Activated naive CD4-positive, alpha-beta T cell (primary cell): ENCODE measurements at places on chromosomes 11 and 22.
A peak's percentile ranks its signal among the peaks of the same experiment; 100 is the strongest.

GRCh38 chr11:90895850-90896249 lies 673.0 kb upstream of the CHORDC1 start:
- DNase-seq, result no peak

DNA sequence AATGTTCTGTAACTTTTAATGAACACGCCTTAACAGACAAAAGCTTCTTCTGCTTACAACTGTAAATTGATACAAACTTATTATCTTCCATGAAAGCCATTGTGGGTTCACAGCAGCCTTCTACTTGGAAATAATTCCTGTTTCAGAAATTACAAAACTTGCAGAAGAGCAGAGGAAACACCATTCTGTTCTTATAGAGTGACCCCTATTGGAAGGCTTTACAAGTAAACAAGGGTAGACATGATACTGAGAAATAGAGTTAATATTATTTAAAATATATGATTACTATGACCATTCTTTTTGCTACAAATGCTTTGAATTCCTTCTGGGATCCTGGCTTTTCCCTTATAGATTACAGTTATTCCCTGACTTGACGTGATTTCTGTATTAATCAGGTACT lies 32.4 kb upstream of the KCNA4 start:
- DNase-seq, result no peak

DNA sequence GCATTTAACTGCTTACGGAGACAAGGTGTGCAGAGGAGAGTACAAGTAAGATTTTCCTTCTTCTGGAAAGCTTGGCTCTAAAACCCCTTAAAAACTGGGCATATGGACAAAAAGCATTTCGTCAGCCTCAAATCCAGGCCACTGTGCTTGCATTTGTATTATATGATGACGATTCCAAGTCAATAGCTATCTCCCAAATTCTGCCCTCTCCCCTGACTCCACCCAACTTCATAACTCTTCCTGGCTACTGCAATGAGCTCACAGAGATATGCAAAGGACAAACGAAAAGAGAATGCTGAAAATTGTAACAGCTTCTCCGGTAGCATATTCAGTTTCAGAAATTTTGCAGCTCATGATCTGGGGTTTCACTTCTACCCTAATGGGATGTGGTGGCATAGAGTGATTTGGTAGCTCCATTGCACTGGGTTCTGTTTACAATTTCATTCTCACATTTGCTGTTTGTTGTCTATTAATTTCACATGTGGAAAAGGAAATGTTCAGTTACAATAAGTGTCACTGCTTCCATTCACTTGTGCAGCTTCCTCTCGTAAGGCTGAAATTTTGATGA lies 45.6 kb upstream of the CHRM4 start:
- DNase-seq, result no peak

GRCh38 chr11:87778357-87778756 lies 396.9 kb downstream of the RAB38 start:
- no peak for DNase-seq

- no peak for DNase-seq
Observed at GRCh38 chr11:1935156-1936071, 11.7 kb upstream of the MRPL23 start.

DNA sequence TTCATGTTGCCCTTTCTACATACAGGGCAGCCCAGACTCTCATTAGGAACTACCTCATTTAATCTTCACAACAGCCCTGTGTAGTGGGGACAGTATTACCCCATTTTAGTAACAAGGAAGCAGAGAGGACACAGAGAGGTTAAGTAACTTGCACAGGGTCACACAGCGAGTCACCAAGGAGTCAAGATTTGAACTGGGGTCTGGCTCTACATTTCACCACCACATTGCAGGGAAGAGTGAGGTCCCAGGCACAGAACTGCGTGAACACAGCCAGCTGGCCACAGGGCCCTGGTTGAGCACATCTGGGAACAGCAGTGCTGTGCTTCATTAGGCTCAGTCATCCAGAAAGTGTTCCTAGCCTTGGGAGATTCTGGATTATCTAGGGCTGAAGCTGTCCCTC lies 45.4 kb upstream of the ISX start:
- no peak for DNase-seq

- DNase-seq, result no peak
Observed at GRCh38 chr11:84583106-84583505, 1044.0 kb downstream of the DLG2 start.

DNA sequence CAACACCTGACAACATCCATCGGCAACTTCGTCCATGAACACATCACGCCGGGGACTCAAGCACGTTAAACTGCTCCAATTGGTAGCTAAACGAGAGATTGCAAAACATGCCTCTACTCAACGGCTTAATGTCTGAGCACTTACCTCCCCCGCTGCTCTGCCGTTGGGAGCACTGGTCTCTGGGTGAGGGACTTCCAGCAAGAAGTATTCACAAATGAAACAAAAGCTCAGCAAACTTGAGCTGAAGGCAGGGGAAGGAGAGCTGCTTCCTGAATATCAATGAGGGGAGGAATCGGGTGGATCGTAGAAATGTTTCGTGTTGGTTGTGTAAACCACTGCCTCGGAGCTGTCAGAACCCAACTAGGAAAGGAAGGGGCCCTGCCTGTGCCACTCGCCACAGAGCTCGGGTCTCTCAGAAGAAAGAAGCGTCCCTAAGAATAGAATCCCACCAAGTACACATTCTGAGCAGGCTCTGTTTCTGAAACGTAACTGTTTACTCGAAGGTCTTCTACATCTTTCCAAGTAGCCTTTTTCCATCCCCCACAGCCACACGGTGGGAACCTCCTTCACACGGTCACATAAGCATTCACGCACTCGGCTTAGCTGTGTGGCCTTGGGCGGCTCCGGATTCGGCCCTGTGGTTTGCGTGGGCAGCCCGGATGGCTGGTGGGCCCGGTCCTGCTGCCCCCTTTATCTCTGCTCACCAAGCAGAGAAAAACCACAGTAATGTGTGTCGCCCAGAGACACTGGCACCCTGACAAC lies at the start of gene MLC1:
MLC1 (minus strand) TSS at position 216 of the 762 bp plus-strand sequence. CDS start 524 bp downstream, outside the sequence.
- DNase-seq, result no peak

GRCh38 chr11:19938169-19938856 lies 222.0 kb downstream of the DBX1 start:
- no peak for DNase-seq

GRCh38 chr11:5696210-5696609 lies 6.6 kb downstream of the TRIM22 start:
- DNase-seq, result no peak

DNA sequence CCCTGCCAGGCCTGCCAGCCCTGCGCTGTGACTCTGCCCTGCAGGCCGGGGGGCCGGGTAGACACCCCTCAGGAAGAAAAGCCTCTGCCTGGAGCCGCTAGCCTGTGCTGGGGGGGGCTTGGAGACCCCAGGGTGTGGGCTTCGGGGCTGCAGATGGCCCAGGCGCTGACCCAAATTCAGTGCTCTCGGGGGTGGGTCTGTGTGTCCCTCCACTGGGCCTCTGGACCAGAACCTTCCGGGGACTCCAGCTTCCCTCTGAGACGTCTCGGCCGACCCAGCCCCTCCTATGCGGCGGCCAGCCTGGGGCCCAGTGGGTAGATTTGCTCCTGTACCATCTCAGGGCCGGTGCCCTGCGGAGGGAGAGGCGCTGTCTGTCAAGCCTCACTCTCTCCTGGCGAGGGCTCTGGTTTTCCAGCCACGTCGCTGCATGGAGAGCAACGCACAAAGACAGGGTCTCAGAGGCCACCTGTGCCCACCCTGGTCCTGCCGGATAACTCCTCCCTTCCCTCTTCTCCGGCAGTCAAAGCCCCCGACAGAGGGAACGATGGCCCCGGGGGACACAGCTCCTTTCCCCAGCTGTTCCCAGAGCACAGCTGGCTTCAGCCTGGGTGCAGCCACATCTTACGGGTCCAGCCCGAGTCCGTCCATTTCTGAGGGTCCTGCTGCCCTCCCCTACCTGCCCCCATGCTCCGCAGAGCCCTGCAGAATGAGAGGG lies 40.1 kb upstream of the TOLLIP start:
- no peak for DNase-seq

DNA sequence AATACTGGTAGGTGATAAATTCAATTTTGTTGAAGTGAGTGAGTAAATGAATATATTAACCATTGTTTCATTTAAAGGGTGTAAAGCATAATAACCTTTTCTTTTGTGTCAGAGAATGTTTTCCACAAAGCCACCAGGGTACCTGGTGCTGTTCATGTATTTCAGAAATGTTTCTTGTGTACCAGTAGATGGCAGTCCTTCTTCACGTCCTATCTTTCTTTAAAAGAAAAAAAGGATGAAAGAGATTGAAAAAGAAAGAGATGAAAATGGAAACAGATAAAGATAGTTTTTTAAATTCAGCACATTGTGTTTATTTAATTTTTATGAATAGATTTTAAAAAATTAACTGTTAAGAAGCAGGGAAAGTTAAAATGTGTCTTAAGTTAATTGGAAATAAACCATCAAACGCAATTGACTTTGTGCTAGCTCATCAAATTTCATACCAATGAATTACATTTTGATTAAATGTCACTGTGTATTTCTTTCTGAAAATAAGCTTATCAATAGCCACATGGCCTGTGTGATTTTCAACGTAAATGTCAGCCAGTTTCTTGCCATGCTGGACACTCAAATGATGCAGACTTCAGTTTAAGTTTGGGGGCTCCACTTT lies 65.5 kb upstream of the CHORDC1 start:
- no peak for DNase-seq

DNA sequence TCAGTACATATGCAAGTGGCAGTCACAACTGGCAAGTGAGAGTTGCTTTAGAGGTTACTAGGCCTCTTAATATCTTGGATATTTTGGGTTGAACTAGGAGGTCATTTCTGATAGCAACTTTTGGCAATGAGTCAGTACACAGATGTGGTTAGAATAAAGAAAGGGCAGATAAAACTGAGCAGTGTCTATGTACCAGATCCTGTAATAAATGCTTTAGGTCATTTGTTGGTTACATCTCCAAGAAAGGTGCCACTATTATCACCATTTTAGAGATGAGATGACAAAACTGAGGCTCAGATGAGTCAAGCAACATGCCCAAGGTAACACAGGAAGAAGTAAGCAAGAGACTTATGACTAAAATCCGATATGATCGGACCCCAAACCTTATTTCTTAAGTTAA lies 25.0 kb downstream of the MAML2 start:
- DNase-seq, result no peak

- DNase-seq, result no peak
Observed at GRCh38 chr22:26587991-26588613, 1.8 kb downstream of the TPST2 start.

GRCh38 chr11:12103411-12104225 lies 6.8 kb upstream of the MICAL2 start:
- no peak for DNase-seq

GRCh38 chr11:123054301-123055065 lies 7.5 kb downstream of the HSPA8 start:
- DNase-seq, result no peak

DNA sequence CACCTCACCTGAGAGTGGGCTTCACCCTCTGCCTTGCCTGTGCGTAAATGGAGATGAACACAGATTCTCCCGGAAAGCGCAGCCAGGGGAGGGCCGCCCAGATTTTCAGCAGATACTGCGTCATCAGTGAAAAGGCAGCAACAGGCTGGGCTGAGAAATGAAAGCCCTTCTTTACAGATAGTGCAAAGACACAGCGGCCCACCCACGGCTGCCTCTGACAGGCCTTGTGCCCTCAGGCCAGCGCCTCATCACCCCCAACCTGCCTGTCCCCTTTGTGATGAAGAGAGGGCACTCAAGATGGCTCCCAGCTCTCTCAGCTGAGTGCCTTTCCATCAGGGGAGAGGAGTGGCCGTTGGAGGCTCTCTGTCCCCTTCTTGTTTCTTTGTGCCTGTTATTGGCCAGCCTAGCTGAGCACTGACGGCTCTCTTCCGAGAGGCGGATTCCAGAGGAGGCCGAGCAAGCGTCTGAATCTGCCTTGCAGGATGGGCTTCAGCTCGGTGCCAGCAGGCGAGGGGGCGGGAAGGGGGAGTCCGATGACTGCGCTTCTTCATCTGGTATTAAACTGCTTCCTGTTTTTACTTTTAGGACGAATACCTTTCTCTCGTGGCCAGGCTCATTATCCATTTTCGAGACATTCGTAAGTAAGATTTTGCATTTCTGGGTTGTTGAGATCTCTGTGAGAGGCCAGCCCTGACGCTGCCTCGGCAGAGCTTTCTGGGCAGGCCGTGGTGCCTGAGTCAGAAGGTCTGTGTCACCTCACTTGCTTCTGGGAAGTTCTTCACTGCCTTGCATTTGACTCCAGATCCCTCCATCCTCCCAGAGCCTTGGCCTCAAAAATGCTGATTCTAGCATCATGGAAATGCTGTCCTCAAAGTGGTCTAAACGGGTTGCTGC lies 43.7 kb downstream of the MED15 start:
- peak; percentile 56 for DNase-seq

DNA sequence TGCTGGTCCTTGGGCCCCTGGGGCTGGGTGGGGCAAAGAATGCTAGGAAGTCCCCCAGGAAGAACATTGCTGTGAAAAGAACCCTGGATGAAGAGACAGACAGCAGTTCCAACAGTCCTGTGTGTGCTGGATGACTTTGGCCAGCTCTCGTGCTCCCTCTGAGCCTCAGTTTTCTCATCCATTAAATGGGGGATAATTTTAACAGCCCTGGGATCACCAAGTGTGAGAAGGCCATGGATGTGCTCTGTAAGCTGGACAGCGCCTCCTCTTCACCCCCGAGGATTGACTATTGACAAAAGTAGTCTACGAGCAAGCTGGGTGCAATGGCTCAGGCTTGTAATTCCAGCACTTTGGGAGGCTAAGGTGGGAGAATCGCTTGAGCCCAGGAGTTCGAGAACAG lies 2.5 kb downstream of the LARGE2 start:
- DNase-seq, result no peak

GRCh38 chr22:28379075-28379779 lies 300.4 kb downstream of the TTC28 start:
- no peak for DNase-seq

DNA sequence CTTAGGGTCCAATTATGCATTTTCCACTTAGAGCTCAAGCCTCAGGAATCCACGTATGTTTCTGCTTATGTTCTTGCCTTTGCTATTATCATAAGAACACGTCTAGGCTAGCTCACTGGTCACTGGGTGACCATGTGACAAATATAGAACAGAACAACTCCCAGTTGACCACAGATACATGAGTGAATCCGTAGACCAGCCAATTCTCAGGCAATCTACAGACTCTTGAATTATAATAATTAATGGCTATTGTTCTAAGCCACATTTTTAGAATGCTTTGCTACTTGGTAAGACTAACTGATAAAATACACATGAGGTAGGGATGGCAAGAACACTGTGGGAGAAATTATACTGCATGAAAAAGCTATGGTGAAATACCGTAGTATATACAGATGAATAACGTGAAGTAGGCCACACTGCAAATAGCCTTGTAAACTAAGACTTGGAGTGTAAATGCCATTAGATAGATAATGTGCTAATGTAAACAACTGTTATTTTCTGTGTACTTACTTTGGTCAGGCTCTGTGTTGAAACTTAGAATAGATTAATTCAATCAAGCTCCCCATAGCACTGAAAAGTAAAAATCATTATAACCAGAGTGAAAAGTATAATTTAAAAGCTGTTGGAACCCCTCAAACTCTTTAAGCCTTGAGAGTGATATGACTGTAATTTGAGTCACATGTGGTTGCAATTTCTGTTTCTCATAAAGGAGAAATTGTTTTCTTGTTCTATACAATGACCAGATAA lies 366.2 kb upstream of the CCDC179 start:
- DNase-seq, result no peak

GRCh38 chr11:33161120-33162005 lies at the start of gene CSTF3:
CSTF3 (minus strand) TSS chr11:33161480; CDS start chr11:33161325, 155 bp downstream.
- peak; percentile 85 for DNase-seq
